ENCODE measurements at places on chromosomes 2 and 18. TPM values are rescaled to one million over a fixed set of nuclear protein-coding genes. Genes with fewer than 3 reads are reported as not detected.

- DNase-seq: no peak
- H3K27me3 ChIP-seq: no peaks in the 10 kb centered on the region
- no peaks in the 10 kb centered on the region for H3K36me3 ChIP-seq
- H3K4me1 ChIP-seq: peaks cover 52% of the 10 kb centered on the region
Measured at GRCh38 chr2:42922790-42923579, 130.6 kb upstream of the HAAO start.

- no peak overlapping the region for H3K4me3 ChIP-seq
- peaks cover 6% of the 10 kb centered on the region for H3K36me3 ChIP-seq
- no peaks in the 10 kb centered on the region for H3K4me1 ChIP-seq
- DNase-seq: no peak
- H3K27ac ChIP-seq: no peak overlapping the region
Measured at GRCh38 chr18:12782521-12782920, 79.7 kb downstream of the PSMG2 start.

DNA sequence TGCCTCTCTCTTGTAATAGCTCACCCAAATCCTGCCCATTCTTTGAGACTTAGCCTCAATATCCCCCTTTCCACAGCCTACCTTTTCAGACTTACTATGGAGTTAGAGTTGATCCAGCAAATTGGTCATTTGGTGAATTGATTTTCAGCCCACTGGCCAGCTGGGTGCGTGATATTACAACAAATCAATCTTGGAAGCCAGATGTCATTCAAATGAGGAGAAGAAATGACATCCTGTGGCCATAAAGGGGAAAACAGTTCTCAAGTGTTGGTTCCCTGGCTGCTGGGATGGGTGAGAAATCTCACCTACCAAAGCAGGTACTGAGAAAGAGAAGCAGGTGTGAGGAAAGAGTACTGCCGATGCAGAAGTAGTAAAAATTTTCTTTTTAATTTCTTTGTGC lies 36.7 kb upstream of the FOXI3 start:
- no peaks in the 10 kb centered on the region for H3K4me1 ChIP-seq
- DNase-seq: no peak
- no peak overlapping the region for H3K27ac ChIP-seq
- H3K27me3 ChIP-seq: peaks cover 16% of the 10 kb centered on the region
- H3K4me3 ChIP-seq: no peak overlapping the region

DNA sequence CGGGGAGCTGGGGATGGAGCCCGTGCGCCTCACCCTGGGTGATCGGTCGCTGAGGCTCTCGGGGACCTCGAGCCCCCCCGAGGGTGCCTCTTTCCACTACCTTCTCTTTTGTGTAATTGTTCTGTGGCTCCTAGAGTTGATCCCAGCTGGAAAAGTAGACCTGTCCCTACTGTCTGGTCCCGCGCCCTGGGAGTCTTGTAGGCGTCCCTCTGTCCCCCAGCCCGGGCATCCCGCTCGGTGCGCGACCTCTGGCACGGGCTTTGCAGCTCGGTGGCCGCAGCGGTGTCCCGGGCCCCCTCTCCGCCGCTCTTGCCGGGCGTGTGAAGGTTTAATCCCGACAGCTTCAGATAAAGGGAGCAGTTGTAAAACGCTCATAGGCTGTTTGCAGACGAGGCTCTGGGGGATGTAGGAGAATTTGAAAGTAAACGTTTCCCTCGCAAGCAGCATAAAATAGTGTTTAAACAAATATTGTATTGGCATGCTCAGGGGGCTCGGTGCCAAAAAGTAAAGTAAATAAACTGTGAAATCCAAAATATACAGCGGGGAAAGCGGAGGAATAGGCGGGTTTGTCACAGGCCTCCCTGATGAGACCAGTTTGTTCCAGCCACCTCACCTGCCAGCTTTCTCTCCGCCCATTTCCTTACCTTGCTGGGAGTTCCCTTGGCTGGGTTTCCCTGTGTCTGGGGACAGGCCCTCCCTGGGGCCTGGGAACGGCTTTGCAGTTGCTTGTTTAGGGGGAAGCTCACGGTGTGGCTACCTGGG lies 1.9 kb downstream of the GLI2 start:
- no peaks in the 10 kb centered on the region for H3K36me3 ChIP-seq
- DNase-seq: no peak
- peak overlapping the region; percentile 62 for H3K4me3 ChIP-seq
- H3K27ac ChIP-seq: peak overlapping the region; percentile 76
- H3K4me1 ChIP-seq: peaks cover 2% of the 10 kb centered on the region

- H3K36me3 ChIP-seq: peaks cover 80% of the 10 kb centered on the region
- H3K27me3 ChIP-seq: no peaks in the 10 kb centered on the region
- no peaks in the 10 kb centered on the region for H3K4me1 ChIP-seq
Measured at GRCh38 chr2:69538872-69539548, 101.8 kb upstream of the NFU1 start.

DNA sequence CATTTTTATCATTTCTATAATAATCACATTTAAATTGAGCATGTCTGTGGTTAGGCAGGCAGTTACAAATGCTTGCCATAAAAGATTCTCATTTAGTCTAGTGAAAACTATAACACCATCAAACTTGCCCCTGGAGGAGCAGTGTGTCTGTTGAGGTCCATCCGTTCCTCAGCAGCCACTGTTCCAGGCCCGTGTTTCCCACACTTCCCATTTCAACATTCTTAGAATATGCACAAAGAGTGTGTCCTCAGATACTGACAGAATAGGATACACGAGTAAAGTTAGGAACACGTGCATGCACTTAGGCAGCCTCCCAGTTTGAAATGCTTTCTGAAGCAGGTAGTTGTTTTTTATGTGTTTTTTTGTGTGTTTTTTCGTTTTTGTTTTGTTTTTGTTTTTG lies 39.9 kb downstream of the NCK2 start:
- H3K4me3 ChIP-seq: no peak overlapping the region
- no peaks in the 10 kb centered on the region for H3K36me3 ChIP-seq
- no peak for DNase-seq

- peaks cover 81% of the 10 kb centered on the region for H3K36me3 ChIP-seq
- H3K27ac ChIP-seq: peak overlapping the region; percentile 80
- H3K4me1 ChIP-seq: peaks cover 14% of the 10 kb centered on the region
- H3K27me3 ChIP-seq: no peaks in the 10 kb centered on the region
- H3K4me3 ChIP-seq: no peak overlapping the region
Measured at GRCh38 chr2:3460156-3460555, 59.2 kb downstream of the ADI1 start.

DNA sequence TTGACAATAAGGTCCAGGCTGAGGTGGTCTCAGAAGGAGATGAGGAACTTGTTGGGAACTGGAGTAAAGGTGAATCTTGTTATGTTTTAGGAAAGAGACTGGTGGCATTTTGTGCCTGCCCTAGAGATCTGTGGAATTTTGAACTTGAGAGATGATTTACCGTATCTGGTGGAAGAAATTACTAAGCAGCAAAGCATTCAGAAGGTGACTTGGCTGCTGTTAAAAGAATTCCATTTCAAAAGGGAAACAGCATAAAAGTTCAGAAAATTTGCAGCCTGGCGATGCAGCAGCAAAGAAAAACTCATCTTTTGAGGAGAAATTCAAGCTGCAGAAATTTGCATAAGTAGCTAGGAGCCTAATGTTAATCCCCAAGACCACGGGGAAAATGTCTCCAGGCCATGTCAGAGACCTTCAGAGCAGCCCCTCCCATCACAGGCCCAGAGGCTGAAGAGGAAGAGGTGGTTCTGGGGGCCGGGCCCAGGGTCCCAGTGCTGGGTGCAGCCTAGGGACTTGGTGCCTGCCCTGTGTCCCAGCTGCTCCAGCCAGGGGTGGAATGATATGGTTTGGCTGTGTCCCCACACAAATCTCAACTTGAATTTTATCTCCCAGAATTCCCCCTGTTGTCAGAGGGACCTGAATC lies 73.5 kb downstream of the FIGN start:
- H3K4me1 ChIP-seq: no peaks in the 10 kb centered on the region
- no peak overlapping the region for H3K27ac ChIP-seq
- no peaks in the 10 kb centered on the region for H3K27me3 ChIP-seq
- no peaks in the 10 kb centered on the region for H3K36me3 ChIP-seq
- H3K4me3 ChIP-seq: no peak overlapping the region
- no peak for DNase-seq

- no peaks in the 10 kb centered on the region for H3K4me1 ChIP-seq
- no peaks in the 10 kb centered on the region for H3K27me3 ChIP-seq
- no peak overlapping the region for H3K4me3 ChIP-seq
Measured at GRCh38 chr2:20159411-20160070, 65.4 kb downstream of the SDC1 start.

GRCh38 chr2:99662761-99663341 lies 173.0 kb upstream of the REV1 start:
- H3K36me3 ChIP-seq: no peaks in the 10 kb centered on the region
- peak overlapping the region; percentile 22 for H3K27ac ChIP-seq
- DNase-seq: no peak
- H3K27me3 ChIP-seq: no peaks in the 10 kb centered on the region

DNA sequence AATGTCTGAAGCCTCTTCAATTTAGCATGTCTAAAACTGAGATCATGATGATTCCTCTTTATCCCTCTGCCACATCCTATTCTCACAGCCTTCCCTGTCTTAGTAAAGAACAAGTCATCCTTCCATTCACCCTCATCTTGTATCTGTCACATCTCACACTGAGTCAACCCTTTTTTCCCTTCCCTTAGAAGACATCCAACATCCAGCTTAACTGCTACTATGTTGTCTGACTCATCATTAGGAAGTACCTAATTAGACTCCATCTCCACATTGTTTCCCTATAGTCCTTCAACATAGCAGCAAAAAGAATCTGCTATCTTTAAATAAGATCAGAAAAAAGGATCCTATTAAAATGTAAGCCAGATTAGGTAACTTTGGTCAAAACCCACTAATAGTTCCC lies 85.2 kb upstream of the GRB14 start:
- no peak for DNase-seq
- H3K27ac ChIP-seq: no peak overlapping the region
- no peak overlapping the region for H3K4me3 ChIP-seq

- H3K4me3 ChIP-seq: no peak overlapping the region
- H3K4me1 ChIP-seq: no peaks in the 10 kb centered on the region
- no peak overlapping the region for H3K27ac ChIP-seq
- DNase-seq: no peak
- H3K36me3 ChIP-seq: no peaks in the 10 kb centered on the region
- no peaks in the 10 kb centered on the region for H3K27me3 ChIP-seq
Measured at GRCh38 chr2:109403841-109404201, 209.9 kb downstream of the SEPTIN10 start.

GRCh38 chr2:29039718-29040480 lies 34.4 kb downstream of the PCARE start:
- no peak overlapping the region for H3K4me3 ChIP-seq
- no peak overlapping the region for H3K27ac ChIP-seq
- H3K36me3 ChIP-seq: peaks cover under 1% of the 10 kb centered on the region
- peaks cover 8% of the 10 kb centered on the region for H3K4me1 ChIP-seq
- DNase-seq: no peak

DNA sequence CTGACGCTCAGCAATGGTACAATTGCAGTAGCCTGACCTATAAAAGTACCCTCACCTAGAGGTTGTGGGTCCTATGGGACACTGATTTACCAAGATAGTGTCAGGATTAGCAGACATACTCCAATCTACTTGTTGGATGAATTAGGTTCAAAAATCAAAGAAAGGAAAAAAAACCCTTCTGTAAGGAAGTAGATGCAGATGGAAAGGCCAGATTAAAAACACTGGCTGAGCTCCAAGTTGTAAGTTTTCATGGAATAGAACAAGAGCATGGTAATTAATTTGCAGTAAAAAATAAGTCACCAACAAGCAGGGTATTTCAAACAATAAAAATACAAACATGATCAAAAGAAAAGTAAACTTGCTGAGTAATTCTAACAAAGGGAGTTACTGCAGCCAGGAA lies 26.4 kb downstream of the IDH1 start:
- H3K36me3 ChIP-seq: no peaks in the 10 kb centered on the region
- DNase-seq: no peak
- H3K4me3 ChIP-seq: no peak overlapping the region
- H3K4me1 ChIP-seq: no peaks in the 10 kb centered on the region
- H3K27me3 ChIP-seq: no peaks in the 10 kb centered on the region
- no peak overlapping the region for H3K27ac ChIP-seq

GRCh38 chr2:159904127-159904958 lies 106.3 kb upstream of the CD302 start:
- H3K4me1 ChIP-seq: no peaks in the 10 kb centered on the region
- H3K4me3 ChIP-seq: peak within 1 kb of the TSS; percentile 70
- H3K36me3 ChIP-seq: no peaks in the 10 kb centered on the region
- peak; percentile 12 for DNase-seq
- no peaks in the 10 kb centered on the region for H3K27me3 ChIP-seq

DNA sequence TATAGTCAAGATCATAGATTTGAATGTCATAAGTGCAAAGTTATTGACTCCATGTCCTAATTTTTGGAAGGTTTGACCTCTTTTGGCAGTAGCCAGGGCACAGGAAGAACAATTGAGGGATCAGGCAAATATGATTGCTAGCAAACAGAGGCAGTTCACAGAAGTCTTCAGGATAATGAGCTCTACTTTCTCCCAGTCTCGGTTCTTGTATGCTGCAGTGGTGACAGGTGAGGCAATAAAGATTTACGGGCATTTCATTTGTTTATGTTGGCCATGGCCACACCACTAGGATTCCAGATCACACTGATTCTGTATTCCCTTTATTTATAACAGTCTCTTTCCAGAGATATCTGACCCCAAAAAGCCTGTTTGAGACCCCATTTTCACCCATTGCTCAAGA lies 137.5 kb downstream of the UBR3 start:
- peaks cover 12% of the 10 kb centered on the region for H3K36me3 ChIP-seq
- no peak overlapping the region for H3K4me3 ChIP-seq
- no peak overlapping the region for H3K27ac ChIP-seq
- DNase-seq: no peak

GRCh38 chr2:172285010-172285621 lies 142.3 kb upstream of the ITGA6 start:
- peaks cover 52% of the 10 kb centered on the region for H3K4me1 ChIP-seq
- H3K27me3 ChIP-seq: no peaks in the 10 kb centered on the region
- H3K36me3 ChIP-seq: no peaks in the 10 kb centered on the region
- peak; percentile 27 for DNase-seq

DNA sequence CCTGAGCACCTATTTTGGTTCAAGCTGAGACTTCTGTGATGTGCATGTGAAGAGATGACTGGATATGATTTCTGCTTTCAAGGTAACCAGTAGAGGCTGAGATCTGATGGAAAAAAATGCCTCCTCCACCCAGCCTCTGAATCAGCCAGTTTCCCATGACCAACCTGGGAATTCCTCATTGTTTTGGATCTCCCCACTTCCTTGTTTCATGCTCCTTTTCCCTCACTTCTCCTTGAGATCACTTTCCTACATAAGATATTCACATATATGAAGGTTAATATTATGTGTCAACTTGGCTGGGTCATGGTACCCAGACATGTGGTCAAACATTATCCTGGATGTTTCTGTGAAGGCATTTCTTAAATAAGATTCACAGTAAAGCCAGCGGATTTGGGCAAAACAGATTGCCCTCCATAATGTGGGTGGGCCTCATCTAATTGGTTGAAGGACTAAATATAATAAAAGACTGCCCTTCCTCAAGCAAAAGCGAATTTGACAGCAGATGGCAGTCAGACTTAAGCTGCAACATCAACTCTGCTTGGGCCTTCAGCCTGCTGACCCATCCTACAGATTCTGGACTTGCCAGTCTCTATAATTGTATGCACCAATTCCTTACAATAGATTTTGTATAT lies 379.4 kb downstream of the TNS1 start:
- no peak for DNase-seq
- peak overlapping the region; percentile 80 for H3K27ac ChIP-seq
- no peaks in the 10 kb centered on the region for H3K27me3 ChIP-seq
- H3K36me3 ChIP-seq: no peaks in the 10 kb centered on the region
- no peak overlapping the region for H3K4me3 ChIP-seq

Gene CROCC2
- total RNA-seq: not detected

Gene MYO7B
- 1.4 TPM for total RNA-seq

Gene AFF3
- total RNA-seq: 8.6 TPM

Gene CCDC121
- total RNA-seq: 7.5 TPM

Gene AQP4
- 4.4 TPM for total RNA-seq

Gene SP140
- 1.4 TPM for total RNA-seq

Gene ICOS
- 0.11 TPM for total RNA-seq

Gene ZNF521
- total RNA-seq: 23.3 TPM

Gene MYO3B
- not detected for total RNA-seq

Gene KIAA2012
- total RNA-seq: not detected
